NK-92 treated with Interleukin-12 subunit alpha and Interleukin-12 subunit beta, amount 100 ng/mL, for 24 hours (cell line): ENCODE measurements at places on chromosomes 2 and 18.

GRCh38 chr18:23689031-23689615, at the start of gene LAMA3:
LAMA3 (plus strand) TSS chr18:23689453; CDS start chr18:23689684, 231 bp downstream.
- no peak for DNase-seq

- DNase-seq: no peak
These were observed 1.1 kb downstream of the EFHD1 start for GRCh38 chr2:232634206-232635150.

DNA sequence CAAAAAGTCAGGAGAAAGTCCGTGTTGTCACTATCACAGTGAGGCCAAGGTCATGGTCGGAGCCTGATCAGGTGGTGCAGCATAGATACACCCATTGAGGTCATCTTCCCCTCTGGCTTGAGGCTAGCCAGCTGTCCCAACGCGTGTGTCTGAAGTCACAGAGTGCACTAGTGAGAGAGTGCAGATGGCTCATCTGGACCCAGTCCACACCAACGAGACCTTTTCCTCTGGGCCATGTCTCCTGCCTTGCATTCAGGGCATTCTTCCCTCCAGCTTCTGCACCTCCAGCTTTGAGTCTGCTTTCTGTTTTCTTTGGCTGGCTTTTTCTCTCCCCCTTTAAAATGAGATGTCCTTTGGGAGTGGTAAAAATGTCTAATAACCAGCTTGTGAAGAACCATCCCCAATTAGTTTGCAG, 146.9 kb downstream of the TDRD15 start:
- no peak for DNase-seq

DNA sequence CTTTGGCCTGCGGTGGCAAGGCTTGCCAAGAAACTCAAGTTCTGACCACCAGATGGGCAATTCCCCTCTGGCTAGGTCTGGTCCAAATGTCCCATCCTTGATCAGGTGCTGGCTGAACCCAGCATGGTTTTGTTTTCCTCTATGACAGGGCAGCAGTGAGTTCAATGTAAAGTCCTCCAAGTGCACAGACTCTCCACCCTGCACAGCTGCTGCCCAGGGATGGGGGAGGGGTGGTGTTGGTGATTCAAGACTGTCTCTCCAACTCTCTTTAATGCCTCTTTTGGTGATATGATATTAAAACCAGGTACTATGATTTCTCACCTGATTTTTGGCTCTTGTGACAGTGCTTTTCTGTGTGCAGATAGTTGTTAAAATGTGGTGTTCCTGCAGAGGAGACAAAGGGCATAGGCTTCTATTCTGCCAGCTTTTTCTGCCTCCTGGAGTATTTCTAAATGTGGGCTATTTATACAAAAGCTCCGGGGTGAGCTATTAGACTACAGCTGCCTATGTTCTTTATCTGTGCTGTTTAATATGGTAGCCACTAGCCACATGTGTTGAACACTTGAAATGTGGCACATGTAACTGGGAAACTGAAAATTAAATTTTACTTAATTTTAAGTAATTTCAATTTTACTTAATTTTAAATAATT, 64.0 kb upstream of the STK39 start:
- DNase-seq: no peak

GRCh38 chr2:164495491-164496223, 125.6 kb downstream of the GRB14 start:
- DNase-seq: no peak

DNA sequence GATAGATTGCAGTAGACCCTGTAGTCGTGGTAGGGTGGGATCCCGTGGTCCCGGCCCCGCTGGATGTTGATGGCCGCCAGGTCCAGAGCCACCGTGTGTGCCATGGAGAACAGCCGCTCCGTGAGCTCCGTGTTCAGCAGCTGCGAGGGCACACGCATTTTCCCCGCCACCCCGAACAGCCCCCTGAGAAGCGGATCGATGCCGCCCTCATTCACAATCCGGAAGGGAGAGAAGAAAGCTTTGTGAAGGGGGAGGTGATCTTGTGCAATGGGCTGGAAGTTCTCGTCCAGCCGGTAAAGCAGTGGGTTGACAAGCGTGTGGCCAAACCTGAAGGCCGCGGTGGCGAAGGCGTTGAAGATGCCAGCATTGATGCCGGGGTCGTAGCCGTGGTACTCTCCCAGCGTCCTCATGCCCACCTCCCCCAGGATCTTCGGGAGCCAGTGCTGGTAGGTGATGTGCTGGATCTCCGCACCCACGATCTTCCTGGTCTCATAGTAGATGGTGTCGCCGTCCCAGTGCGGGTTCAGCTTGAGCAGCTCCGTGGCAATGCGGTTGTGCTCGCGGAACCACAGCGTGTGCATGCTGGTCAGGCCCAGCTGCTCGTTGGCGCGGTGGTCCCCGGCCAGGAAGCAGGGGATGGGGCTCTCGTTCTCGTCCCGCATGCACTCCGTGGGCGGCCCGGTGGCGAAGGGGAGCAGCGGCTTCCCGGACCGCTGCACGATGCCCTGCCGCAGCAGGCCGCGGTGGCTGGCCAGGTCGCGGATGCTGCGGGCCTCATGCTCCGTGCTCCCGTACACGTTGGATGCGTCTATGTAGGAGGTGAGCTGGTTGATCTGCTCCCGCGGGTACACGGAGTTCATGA, 95.8 kb downstream of the PXDN start:
- no peak for DNase-seq

DNA sequence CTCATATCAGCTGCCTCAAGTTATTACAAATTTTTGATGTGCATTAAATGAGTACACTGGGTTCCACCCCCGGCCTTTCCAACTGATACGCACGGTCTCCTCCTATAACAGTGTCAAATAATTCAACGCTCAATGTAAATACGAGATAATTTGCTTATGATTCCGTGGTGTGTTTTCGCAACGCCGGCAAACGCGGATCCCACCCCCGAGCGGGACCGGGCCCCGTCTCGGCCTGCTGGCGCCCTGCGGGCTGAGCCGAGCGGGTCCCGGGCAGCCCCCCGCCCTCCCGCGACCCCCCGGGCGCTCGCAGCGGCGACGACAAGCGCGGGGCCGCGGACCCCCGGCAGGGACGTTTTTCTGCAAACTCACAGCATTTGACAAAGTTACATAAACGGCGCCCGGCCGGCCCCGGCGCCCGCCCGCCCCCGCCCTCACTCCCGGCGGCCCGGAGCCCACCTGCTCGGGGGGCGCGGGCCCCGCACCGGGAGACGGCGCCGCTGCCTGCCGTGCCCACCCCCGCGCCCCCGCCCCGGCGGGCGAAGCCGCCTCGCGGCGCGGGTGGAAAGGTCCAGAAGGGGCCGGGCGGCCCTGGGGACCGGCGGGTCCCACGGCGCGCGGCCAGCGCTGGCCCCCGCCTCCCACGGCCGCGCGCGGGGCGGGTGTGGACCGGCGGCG, 762 bp downstream of the HDAC4 start:
- DNase-seq: no peak

- DNase-seq: no peak
These were observed 9.3 kb upstream of the SNORC start for GRCh38 chr2:232860593-232861241.
